ENCODE measurements at places on chromosomes 3 and 15.

DNA sequence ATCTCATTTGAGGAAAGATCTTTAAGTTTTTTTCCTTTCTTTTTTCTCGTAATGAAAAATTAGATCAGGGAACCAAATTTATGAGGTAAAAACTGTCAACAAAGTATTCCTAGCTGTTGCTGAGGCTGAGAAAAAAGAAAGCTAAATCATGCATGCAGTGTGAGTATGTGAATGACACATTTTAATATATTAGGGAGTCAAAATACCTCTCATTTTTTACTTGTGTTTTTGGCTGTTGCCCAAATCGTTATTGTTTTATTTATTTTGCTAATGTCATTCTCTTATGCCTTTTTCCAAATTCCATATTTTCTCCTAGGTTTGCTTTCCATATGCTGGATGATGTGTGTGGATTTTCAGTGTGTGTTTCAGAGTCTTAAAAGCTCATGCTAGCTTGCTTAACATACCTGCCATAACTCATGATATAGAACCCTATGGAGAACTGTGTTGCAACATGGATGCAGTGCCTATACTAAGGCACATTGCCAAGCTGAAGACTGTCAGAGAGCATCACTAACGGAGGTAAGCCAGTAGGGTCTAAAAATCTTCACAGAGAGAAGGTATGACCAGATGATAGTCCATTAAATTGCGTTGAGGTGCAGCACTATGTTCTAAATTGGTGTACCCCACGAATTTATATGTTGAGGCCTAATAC is 629.5 kb upstream of the KCNMB2 start:
- DNase-seq = no peak

- no peak for DNase-seq
These were observed 114.1 kb downstream of the CHDH start for GRCh38 chr3:53731934-53732624.

DNA sequence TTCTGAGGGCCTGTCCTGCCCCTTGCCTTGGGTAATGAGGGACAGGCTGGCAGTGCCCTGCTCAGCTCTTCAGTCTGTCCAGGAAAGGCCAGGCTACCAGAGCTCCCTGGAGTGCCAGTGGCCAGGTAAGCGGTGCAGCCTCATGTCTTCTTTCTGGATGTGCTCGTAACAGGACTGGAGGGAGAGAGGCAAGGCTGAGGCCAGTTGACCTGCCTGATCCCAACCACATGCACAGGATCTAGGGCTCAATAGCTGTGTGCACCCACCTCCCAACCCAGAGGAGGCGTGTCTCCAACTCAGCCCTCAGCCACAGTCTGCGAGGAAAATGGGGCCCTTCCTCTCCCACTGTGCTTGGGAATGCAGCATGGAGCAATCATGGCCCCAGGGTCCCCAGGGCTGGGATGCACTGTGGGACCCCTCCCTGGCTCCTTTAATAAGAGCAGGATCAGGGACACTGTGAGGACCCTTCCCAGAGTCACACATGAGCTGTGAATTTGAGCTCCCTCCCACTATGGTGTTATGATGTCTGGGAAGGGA is 22.5 kb downstream of the ALS2CL start:
- no peak for DNase-seq

GRCh38 chr3:197811343-197811742 is 20.3 kb downstream of the LRCH3 start:
- no peak for DNase-seq

DNA sequence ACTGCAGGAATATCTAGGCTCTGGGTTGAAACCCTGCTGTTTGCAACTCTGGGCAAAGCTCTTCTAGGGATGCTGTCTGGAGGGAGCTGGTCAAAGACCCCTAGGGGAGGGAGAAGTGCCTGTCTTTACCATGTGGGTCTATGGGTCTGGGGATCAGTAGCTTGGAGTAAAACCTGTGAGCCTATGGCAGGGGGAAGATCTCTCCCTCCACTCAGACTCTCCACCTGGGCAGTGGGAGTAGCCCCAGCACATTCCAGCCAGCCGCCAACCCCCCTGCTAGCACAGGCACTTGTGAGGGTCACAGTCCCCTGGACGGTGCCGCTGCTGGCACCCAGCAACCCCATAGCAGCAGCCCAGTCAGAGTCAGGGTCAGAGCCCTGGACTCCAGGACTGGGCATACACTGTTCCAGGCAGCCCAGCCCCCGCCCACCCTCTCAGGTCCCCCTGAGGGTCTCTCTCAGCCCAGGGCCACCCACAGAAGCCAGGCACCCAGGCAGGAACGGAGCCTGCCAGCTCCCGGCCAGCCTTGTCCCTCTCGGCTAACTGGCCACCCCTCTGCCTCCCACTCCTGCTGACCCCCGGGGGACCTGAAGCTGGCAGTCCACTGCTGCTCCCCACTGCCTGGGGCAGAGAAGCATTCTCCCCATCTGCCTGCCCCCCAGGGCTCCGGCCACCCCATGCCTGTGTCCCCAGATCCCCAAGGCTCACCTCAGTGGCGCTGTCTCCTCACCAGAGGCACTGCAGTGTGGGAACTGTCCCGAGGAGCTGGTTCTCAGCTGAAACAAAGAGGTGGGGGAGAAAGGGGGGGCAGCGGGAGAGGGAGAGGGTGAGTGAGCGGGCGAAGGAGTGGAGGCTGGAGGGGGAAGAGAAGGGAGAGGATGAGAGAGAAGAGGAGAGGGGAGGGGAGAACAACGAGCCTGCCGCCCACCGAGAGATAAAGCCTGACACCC is 10.8 kb downstream of the GLYCTK start:
- DNase-seq = no peak

DNA sequence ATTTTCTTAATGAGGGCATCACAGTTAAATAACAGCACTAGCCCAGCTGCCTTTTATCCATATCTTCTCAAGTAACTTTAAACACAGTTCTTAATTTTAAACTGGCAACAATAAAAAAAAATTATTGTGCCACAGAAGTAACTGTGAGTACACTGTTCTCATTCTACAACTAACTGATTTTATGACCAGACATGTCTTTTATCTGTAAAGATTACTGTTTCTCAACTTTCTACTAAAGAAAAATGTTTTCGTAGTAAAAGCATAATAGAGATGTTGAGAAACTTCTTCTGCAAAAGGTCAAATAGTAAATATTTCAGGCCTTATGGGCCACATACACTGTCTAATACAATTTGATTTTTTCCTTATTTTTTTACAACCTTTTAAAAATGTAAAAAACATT is 32.0 kb downstream of the PLOD2 start:
- no peak for DNase-seq

DNA sequence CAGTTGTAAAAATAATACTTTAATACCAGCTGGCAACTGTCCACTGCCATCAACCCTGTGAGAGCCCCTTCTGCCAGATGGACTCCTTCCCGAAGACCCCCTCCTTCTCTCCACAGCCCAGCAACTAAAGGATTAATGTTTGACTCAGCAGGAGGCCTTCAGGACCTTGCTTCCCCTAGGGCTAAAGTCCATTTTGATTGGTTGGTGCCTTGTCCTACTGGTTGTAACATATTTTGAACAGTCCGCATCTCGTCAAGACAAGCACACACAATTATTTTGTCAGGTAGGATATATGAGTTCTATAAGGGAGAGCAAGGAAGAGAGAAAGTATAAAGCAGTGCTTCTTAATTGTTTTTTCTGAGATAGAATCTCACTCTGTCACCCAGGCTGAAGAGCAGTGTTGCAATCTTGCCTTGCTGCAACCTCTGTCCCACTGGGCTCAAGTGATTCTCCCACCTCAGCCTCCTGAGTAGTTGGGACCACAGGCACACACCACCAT is 18.6 kb downstream of the ACOX2 start:
- DNase-seq = no peak

DNA sequence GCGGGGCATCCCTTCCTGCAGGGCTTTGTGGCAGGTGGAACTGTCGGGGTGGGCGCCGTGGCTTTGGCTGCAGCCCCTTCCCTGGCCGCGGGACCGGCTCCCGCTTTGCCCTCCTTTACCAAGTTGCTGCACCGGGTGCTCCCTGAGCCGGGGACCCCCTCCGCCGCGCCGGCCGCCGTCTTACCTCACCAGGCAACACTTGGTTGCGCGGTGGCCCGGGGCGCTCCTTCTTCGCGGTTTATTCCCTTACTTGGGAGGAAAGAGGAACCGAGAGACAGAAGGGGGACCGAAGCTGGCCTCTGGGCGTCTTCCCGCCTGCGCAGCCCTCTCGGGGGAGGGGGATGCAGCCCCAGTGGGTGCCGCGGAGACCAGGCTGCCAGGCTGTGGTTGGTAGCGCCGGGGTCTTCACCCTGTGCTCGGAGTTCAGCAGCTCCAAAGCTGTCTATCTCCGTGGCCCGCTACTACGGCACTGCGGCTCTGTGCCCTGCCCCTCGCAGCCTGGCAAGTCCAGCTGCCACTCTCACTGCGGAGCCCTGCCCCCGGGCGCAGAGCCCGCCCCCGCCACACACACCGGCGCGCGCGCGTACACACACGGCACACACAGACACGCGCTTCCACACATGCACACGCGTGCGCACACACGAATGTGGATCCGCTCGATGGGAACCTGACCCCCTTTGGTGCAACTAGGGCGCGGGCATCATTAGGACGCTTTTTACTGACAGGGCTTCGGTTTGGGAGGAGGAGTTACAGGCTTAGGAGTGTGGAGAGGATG is at the start of gene DGKG:
DGKG (minus strand) TSS at position 473 of the 775 bp plus-strand sequence. CDS start 41,775 bp downstream, outside the sequence.
- peak; percentile 73 for DNase-seq

DNA sequence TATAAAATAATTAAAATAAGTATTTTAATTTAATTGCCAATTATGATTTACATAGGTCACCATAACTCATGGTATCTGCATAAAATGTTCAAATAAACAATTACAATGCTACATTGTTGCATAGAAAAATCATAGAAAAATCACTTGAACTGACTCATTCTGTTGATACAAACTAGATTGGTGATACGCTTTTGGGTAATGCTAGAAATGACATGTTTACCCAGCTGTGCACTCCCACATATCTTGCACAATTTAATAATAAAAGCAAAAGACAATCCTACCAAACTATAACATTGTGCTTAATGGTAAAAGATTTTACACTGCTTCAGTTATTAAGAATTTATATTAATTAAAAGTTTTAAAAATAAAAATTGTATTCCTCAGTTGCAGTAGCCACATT is 45.8 kb upstream of the FBXL22 start:
- DNase-seq = no peak

DNA sequence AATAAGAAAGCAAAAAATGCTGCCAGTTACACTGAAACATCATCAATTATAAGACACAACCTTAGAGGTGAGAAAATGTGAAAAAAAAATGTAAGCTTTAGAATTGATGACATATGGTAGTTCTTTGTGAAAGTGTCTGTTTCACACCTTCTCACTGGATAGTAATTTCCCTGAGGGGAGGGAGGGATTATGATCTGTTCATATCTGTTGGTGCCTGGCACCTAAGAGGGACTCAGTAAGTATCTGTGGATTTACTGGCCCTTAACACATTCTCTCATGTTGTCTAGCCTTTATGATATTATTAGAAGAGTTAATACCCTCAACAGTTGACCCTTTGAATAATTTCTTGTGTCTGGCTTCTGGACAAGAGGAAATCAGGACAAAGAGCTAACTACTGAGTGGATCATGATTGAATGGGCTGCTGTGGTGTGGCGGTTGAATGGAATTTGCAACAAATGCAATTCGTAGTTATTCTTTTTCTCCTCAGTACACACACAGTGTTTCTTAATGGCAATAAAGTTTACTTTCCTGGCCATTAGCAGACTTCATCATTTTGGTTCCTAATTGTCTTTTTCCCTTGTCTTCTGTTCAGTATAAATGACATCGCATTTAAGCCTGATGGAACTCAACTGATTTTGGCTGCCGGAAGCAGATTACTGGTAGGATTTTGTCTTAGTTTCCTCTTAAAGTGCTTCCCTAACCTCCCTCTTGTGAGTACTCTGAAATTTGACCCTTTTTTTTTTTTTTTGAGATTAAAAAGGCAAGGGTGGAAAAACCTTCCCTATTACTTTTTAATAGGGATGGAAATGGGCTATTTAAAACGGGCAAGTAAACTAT is 9.5 kb downstream of the IFT122 start:
- no peak for DNase-seq

GRCh38 chr3:52733256-52733891 is 27.5 kb downstream of the SPCS1 start:
- DNase-seq = no peak

GRCh38 chr15:78740904-78741274 is 70.4 kb downstream of the ADAMTS7 start:
- DNase-seq = no peak

- DNase-seq = peak; percentile 5
These were observed 105.8 kb upstream of the ARL6 start for GRCh38 chr3:97658668-97659285.

- DNase-seq = no peak
These were observed 80.8 kb downstream of the SLC49A4 start for GRCh38 chr3:122875547-122876127.

DNA sequence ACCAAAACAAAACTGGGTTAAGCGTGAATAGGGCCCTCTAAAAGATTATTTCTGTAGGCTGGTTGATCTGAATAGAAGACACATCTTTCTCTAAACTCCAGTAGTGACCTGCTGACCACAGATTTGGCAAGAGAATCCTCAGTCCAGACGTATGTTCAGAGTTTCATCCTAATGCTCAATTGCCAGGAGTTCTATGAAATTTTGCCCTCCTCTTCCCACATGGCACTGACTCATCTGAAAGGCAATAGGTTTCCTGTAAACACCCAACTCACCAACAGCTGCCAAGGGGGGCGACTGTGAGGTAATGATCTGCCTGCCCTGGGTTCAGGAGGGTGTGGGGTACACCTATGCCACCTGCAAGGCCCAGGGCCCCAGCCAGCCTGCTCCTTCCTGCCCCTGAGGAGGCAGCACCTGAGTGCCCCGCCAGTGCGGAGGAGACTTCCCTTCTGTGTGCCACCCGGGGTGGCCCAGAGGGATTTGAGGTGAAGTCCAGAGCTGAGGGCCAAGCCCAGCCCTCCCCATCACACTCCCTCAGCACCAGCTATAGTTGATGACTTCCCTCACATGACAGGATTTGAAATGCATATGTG is 8.4 kb upstream of the PLA2G4D start:
- no peak for DNase-seq

- DNase-seq = no peak
These were observed at the start of gene UNC13C for GRCh38 chr15:53978253-53978906. Gene UNC13C (plus strand): TSS chr15:53978441. CDS start chr15:54012904, 34,463 bp downstream.

All from GM10248 (cell line).